ENCODE measurements at places on chromosomes 12 and 14. TPM values are rescaled to one million over a fixed set of nuclear protein-coding genes. Genes with fewer than 3 reads are reported as not detected.

GRCh38 chr12:121990692-121991603 lies 30.7 kb upstream of the BCL7A start:
- no peaks in the 10 kb centered on the region for H3K27me3 ChIP-seq
- no peak for DNase-seq
- H3K27ac ChIP-seq, result peak overlapping the region; percentile 78

GRCh38 chr14:71206766-71207371 lies 299.6 kb downstream of the PCNX1 start:
- H3K27me3 ChIP-seq, result no peaks in the 10 kb centered on the region
- no peaks in the 10 kb centered on the region for H3K4me1 ChIP-seq

DNA sequence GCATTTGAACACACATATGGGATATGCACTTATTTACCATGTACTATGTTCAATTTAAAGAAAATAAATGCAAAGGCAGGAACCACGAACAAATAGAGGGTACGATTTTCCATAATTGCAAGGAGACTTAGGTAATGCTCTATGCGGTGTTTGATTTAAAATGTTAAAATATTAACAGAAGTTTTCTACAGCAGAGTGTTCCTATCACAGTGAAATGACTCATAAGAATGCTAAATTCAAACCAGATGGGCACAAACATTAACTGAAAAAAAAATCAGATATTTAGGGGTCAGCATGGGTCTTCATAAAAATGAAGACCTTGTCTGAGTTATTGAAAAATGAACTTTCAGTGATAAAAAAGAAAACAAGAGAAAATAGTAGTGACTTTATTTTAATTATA lies 65.4 kb downstream of the LLPH start:
- H3K36me3 ChIP-seq, result no peaks in the 10 kb centered on the region
- no peak overlapping the region for H3K4me3 ChIP-seq
- H3K27me3 ChIP-seq, result no peaks in the 10 kb centered on the region
- no peaks in the 10 kb centered on the region for H3K4me1 ChIP-seq
- DNase-seq, result no peak
- no peak overlapping the region for H3K27ac ChIP-seq

GRCh38 chr12:93950311-93950710 lies 198.1 kb upstream of the PLXNC1 start:
- H3K4me1 ChIP-seq, result no peaks in the 10 kb centered on the region
- H3K27me3 ChIP-seq, result no peaks in the 10 kb centered on the region
- no peak overlapping the region for H3K27ac ChIP-seq
- H3K36me3 ChIP-seq, result no peaks in the 10 kb centered on the region
- H3K4me3 ChIP-seq, result no peak overlapping the region
- no peak for DNase-seq

- H3K4me1 ChIP-seq, result no peaks in the 10 kb centered on the region
- H3K27ac ChIP-seq, result no peak overlapping the region
- DNase-seq, result no peak
- no peaks in the 10 kb centered on the region for H3K27me3 ChIP-seq
- no peaks in the 10 kb centered on the region for H3K36me3 ChIP-seq
These were observed 89.0 kb downstream of the PTPRR start for GRCh38 chr12:70831543-70831942.

DNA sequence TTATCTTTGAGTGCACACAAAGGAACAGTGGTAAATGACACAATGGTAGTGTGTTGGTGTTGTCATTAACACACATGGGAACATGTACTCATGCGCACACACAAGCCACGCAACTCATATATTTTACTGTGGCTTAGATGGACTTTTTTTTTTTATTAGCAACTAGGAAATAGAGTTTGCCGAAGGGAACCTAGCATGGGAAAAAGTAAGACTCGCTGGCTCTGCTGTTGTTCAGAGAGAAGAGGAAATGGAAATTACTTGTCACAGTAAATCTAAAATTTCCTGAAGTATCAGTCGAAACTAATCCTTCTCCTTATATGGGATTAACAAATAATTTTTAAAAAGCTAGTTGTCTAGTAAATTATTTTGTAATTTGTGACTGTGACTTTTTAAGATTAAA lies 33.7 kb upstream of the IL22 start:
- no peaks in the 10 kb centered on the region for H3K27me3 ChIP-seq
- no peak overlapping the region for H3K27ac ChIP-seq
- H3K4me3 ChIP-seq, result no peak overlapping the region
- H3K36me3 ChIP-seq, result no peaks in the 10 kb centered on the region
- DNase-seq, result no peak

DNA sequence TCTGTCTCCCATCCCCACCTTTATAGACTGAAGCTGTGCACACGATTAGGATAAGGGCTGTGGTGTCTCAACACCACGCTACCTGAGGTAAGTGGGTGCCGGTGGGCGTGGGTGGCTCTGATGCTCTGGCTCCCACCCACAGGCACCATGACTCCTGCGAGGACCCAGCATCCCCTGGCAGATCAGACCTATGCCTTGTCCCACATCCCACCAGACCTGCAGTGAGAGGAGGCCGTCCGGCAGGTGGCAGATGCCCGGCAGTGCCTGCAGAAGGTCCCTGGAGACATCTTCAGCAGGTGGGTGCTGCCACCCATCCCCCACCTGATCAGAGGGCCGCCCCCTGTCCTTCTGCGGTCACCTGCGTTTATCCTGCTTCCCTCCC lies 104.4 kb upstream of the PRB2 start:
- no peak overlapping the region for H3K27ac ChIP-seq
- H3K4me3 ChIP-seq, result no peak overlapping the region
- H3K36me3 ChIP-seq, result no peaks in the 10 kb centered on the region
- no peaks in the 10 kb centered on the region for H3K4me1 ChIP-seq
- no peak for DNase-seq

GRCh38 chr12:91616416-91616815 lies 433.8 kb upstream of the DCN start:
- DNase-seq, result no peak
- H3K27me3 ChIP-seq, result no peaks in the 10 kb centered on the region
- no peak overlapping the region for H3K27ac ChIP-seq

DNA sequence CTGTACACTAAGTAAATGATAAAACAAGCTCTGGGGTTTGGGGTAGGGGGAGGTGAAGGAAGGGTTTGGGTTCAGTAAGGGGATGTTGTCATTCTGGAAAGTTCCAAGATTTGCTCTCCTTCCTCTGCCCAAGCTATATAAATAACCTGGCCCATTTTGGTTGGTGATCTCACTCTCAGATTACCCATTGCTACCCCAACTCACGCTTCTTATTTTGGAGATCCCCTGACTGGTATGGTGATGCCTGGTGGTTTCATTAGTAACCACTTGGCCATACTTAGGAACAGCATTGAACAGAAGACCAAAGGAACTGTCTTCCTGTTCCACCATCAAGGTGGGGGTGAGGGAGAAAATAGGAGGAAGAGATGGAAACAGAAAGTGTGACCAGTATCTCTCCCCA lies 259.6 kb upstream of the TBX3 start:
- no peaks in the 10 kb centered on the region for H3K4me1 ChIP-seq
- H3K4me3 ChIP-seq, result no peak overlapping the region
- H3K27me3 ChIP-seq, result no peaks in the 10 kb centered on the region
- no peak for DNase-seq

- no peaks in the 10 kb centered on the region for H3K36me3 ChIP-seq
- peak overlapping the region; percentile 95 for H3K27ac ChIP-seq
- no peaks in the 10 kb centered on the region for H3K27me3 ChIP-seq
- DNase-seq, result no peak
- H3K4me1 ChIP-seq, result no peaks in the 10 kb centered on the region
These were observed 792 bp upstream of the SLC38A1 start for GRCh38 chr12:46269429-46270241.

- no peaks in the 10 kb centered on the region for H3K4me1 ChIP-seq
- no peak for DNase-seq
- no peaks in the 10 kb centered on the region for H3K27me3 ChIP-seq
These were observed 150.3 kb upstream of the PTPRQ start for GRCh38 chr12:80293759-80294158.

- no peaks in the 10 kb centered on the region for H3K4me1 ChIP-seq
- no peak overlapping the region for H3K4me3 ChIP-seq
- no peaks in the 10 kb centered on the region for H3K27me3 ChIP-seq
- no peaks in the 10 kb centered on the region for H3K36me3 ChIP-seq
- H3K27ac ChIP-seq, result no peak overlapping the region
These were observed 10.7 kb downstream of the KRT80 start for GRCh38 chr12:52180971-52181628.

GRCh38 chr14:51513933-51514332 lies 137.8 kb upstream of the FRMD6 start:
- DNase-seq, result no peak
- no peak overlapping the region for H3K4me3 ChIP-seq
- peak overlapping the region; percentile 32 for H3K27ac ChIP-seq
- no peaks in the 10 kb centered on the region for H3K27me3 ChIP-seq
- no peaks in the 10 kb centered on the region for H3K4me1 ChIP-seq
- H3K36me3 ChIP-seq, result no peaks in the 10 kb centered on the region

Gene NRXN3
- total RNA-seq, result 3.5 TPM

Gene B3GNT4
- not detected for total RNA-seq

Gene WNT1
- total RNA-seq, result not detected

Gene COX14
- total RNA-seq, result 139 TPM

Gene LRRC10
- not detected for total RNA-seq

Gene MYG1
- 39.1 TPM for total RNA-seq

Gene MOAP1
- 31.1 TPM for total RNA-seq

Gene CHGA
- 0.98 TPM for total RNA-seq
